ENCODE measurements at places on chromosomes 11 and 22. TPM values are rescaled to one million over a fixed set of nuclear protein-coding genes. Genes with fewer than 3 reads are reported as not detected.

Gene OLFML1
- total RNA-seq = 26.8 TPM

Gene VSIG10L2
- total RNA-seq = not detected

Gene GSTT2B
- 6.3 TPM for total RNA-seq

Gene OR51B2
- not detected for total RNA-seq

Measured in smooth muscle cell of trachea (primary cell).